ENCODE measurements at places on chromosomes 3 and 15. TPM values are rescaled to one million over a fixed set of nuclear protein-coding genes. Genes with fewer than 3 reads are reported as not detected.

DNA sequence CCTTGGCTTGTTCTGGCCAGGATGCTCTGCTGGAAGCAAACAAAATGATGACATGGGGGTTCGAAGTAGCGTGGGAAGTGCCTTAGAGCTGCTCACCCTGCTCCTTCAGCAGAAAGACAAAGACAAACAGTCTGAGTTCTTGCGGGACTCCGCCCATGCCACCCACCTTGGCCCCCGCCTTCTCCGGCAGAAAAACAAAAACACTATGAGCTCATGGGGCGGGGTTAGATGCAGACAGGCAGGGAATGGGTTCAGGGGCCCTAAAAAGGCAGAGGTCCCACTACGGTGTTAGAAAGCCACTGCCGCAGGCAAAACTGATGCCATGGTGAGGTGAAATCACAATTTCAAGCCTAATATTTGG lies 9.7 kb upstream of the NCKIPSD start:
- peak; percentile 27 for DNase-seq

- DNase-seq, result no peak
Measured at GRCh38 chr3:181358562-181358961, 353.2 kb upstream of the SOX2 start.

- DNase-seq, result no peak
Measured at GRCh38 chr3:172319595-172319994, 128.7 kb downstream of the GHSR start.

GRCh38 chr3:171790574-171790897 lies 19.7 kb downstream of the PLD1 start:
- DNase-seq, result no peak

DNA sequence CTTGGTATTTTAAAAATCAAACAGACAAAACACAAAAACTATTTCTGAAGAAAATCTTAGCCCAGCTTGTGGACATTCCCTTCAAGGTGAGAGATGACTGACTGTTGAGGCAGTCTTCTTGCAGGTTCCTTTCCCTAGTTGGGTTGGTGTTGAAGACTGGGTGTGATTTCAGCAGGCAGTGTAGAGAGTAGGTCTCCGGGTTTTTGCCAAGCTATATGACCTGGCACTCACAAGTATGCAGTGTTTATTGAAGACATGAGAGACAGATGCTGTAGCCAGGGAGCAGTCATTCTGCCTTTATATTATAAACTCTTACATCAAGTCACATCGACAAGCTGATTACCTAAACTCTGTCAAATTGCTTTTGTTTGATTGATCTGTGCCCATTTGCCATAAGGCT lies 17.5 kb downstream of the SENP8 start:
- no peak for DNase-seq

- no peak for DNase-seq
Measured at GRCh38 chr3:143215059-143215458, 95.5 kb downstream of the CHST2 start.

- DNase-seq, result no peak
Measured at GRCh38 chr3:166660962-166661361, 719.1 kb downstream of the ZBBX start.

DNA sequence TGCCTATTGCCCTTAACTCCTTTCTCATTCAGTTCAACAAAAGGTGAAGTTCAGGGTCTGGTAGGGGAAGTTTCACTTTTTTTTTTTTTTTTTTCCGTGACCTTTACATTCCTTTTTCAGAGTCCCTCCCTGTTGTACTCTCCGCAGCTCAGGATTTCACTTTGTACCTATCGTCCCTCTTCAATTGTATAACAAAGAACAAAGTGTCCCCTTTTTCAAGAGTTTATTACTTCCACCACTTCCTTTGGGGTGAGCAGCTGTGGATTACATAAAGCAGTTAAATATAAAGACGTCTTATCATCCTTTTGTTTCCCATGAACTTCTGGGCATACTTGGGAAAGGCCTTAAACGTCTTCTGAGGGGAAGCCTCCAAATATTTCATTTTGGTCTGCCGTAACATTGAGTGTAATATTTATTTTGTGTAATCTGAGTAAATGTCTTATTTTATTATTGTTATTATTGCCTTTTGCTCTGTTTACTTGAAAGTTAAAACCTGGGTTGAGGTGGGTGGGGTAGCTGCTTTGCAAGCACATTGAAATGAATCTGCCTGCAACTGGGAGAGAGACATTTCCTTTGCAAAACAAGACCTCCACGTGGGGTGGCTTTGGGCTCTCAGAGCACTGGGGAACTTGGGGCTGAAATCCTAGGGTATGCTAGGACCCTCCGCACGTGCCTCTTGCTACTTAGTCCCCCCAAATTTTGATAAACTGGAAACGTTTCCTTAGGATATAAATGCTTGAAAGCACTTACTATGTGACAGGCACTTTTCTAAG lies 169.4 kb downstream of the MCTP2 start:
- no peak for DNase-seq

- DNase-seq, result no peak
Measured at GRCh38 chr3:17515445-17516234, 226.8 kb downstream of the TBC1D5 start.

DNA sequence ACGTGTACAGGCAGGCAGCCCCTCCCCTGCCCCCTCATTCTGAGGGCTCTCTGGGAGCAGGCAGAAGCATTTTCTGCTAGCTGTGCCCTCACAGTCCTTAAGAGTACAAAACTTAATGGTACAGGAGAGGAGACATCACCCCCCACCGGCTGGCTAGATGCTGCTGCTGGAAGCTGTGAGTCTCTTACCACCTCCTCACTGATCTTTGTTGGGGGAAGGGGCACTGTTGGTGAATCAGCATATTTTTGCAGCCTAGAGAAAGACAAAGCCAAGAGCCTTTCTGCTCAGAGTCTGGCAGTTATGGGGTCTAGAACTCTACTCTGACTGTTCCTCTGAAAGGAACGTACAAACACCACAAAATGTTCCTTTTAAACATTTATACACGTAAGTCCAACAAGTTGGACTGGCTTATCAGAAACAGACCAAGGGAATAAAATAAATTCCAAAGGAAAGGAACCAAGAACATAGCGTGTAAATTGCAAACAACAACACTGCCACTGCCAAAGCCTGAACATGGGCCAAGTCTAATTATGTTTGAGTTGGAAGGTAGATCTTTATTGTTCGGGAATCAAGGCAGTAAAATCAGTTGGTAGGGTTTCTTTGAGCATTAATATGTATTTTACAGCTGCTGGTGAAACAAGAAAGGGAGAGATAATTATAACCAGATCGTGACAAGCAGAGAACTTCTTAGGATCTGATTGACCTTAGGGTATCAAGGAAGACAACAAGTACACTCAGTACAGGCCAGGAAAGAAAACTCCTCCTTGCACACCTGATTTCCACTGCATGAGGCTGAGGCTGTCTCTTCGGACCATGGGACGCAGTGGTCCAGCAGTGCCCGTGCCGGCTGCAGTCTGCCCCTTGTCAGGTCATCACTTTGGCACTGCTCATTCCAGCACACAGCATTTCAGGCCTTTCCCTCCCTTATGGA lies 27.4 kb downstream of the CLK3 start:
- DNase-seq, result no peak

- DNase-seq, result no peak
Measured at GRCh38 chr3:23932571-23932970, 12.5 kb upstream of the NR1D2 start.

- no peak for DNase-seq
Measured at GRCh38 chr3:71095511-71096291, 487.8 kb downstream of the FOXP1 start.

DNA sequence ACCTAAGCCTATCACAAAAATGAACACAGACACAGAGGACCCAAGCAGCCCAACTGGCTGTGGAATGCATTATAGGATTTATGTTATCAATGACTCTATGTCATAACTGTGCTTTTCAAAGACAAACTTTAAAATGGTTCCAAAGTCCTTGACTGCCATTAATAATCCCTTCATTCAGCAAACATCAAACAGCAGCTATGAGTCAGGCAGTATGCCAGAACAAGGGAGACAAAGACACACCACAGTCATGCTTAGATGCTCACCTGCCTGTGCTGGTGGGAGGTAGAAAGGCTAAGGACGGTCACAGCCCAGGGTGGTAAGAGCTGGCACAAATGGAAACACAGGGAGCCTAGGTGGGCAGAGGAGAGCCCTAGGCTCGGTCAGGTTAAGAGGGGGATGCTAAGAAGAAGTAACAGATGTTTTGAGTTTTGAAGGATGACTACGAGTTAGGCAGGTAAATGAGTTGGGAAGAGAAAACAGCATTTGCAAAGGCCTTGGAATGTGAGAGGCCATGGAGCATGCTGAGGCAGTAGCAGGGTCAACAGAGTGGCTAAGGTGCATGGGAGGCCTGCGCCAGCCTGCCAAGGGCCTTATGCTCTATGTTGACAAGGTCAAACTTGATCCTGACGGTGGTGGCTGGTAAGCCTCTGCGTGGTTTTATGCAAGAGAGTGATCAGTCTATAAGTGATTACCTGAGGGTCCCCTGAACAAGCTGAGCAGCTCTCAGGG lies 23.0 kb downstream of the NMNAT3 start:
- DNase-seq, result no peak

Gene CHRM5
- polyA plus RNA-seq, result 0.10 TPM

Gene CDCP1
- 0.49 TPM for polyA plus RNA-seq

DNA sequence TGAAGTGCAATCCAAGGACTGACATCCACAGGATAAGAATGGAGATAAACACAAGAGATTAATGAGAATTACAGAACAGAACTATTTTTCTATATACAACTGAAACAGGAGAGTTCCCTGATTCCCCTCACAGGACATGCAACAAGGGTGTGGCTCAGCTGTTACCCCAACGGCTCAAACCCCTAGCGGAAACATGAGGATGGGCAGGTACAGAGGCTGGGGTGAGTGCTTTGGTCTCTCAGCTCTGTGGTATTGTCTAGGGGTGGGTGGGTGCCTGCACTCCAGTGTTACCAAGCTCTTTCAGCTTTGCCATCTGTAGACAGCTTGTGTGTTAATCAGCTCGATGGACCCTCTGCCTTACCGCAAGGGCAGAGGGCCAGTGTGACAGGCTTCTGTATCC lies 17.8 kb upstream of the LRIG1 start:
- no peak for DNase-seq

DNA sequence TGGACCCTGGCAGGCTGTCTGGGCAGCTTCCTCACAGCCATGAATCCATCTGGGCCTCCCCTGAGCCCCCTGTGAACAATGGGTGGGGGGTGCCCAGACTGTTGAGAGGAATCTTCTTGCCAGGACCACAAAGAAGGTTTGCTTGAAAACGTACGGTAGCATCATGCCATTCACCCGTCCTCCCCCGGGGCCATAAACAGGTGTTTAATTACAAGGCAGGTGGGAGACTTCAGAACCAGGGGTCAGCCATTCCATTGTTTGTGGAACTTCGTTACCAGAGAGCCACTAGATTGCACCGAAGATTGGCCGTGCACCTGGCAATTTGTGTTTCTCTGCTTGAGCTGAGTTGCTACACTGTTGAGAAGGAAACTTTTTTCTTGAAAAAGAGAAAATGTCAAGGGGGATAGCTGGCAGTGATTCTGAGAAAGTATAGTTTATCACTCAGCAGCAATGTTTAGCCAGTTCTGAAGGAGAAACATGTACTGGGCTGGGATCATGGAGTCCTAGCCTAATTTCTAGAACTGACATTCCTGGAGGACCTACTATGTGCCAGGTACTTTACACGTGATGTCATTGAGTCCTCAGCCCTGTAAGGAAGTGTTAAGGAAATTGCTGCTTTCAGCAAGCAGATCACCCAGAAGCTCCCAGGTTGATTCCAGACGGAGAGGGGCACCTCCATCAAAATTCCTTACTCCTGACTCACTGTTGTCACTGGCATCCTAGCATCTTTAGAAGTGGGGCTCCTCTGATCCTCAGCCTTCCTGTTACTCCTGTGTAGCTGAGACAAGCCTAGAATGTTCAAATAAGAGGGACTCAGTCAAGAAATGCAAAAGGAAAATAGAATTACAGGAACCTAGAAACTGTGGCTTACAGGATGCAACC lies 103.8 kb upstream of the UBE2E1 start:
- no peak for DNase-seq

DNA sequence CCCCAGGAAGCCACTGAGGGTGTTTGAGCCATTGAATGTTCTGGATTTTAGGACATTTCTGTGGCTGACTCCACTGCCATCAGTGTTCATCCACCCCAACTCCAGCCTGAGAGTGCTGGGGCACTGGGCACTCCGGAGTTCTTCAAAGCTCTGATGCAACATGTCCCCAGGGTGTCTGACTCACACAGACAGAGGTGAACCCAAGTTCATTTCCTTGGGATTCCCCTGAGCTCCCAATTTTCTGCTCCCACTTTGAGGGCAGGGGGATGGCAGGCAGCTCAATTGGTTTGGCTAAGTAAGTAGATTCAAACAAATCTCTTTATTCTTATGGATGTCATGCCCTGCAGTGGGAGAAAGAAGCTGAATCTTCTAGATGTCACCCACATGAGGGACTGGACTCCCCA lies 2.2 kb downstream of the STRA6 start:
- DNase-seq, result no peak

Gene PIERCE2
- polyA plus RNA-seq, result 2.9 TPM

DNA sequence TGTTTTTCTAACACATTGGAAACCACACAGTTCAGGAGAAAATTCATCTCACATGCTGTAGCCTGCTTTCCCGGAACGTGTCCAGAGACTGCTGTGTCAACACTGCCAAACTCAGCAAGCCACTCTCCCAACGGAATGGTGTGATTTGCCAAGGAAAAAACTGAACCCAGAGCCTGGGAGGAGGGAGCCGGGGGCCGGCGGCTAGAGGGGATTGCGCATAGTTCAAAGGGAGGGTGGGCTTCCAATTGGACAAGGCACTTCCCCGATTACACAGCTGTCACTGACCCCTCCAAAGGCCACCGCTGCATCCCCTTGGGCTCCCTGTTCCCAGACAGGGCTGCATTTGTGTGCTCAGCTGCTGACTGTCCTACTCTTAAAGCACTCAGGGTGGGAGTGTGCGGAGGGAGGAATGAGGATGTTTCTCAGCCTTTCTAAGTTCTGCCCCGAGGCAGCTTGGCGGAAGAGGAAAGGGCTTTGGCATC lies 256.2 kb downstream of the ZNF621 start:
- peak; percentile 20 for DNase-seq

Gene BCL6
- polyA plus RNA-seq, result 10.9 TPM

Gene CPNE4
- 0.73 TPM for polyA plus RNA-seq

- no peak for DNase-seq
Measured at GRCh38 chr3:71104121-71104541, 479.4 kb downstream of the FOXP1 start.

DNA sequence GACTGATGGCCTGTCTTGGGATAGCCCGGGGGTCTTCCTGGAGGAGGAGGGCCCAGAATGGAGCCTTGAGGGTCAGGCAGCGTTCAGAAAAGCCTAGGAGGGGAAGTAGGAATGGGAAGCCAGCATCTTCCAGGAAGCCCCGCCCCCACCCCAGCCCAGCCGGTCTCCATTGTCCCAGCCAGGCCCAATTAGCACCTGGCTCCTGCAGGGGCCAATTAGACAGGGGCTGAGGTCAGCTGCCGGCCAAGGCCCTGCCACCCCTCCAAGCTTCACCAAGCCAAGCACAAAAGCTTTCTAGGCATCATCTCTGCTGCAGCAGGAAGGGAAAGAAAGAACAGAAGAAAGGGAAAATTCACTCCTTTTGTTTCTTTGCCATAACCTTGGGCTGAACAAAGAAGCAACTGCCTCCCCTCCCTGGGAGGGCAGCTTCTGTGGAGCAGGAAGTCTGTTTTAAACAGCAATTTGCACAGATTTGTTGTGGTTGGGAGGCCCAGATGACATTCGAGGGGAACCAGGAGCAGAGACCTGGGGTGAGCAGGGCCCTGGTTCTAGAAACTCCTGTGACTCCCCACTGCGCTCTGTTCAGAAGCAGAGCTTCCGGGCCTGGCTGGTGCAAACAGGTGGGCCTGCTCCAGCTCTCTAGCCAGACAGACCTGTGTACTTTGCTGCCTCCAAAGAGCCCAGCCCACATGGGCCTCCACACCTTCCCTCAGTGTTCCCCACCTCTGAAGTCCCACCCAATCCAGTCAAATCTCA lies 47.7 kb downstream of the CYP11A1 start:
- DNase-seq, result no peak

GRCh38 chr3:150428562-150428961 lies 20.5 kb downstream of the TSC22D2 start:
- DNase-seq, result no peak

Gene SLC15A2
- polyA plus RNA-seq, result 3.1 TPM

All from left renal pelvis (tissue), 4 donors.